ENCODE measurements at places on chromosomes 4 and X. TPM values are rescaled to one million over a fixed set of nuclear protein-coding genes. Genes with fewer than 3 reads are reported as not detected.

- no peak for DNase-seq
Observed at GRCh38 chr4:99537674-99538073, 26.2 kb downstream of the TRMT10A start.

GRCh38 chr4:168999809-169000208, 10.2 kb downstream of the CBR4 start:
- no peak for DNase-seq

DNA sequence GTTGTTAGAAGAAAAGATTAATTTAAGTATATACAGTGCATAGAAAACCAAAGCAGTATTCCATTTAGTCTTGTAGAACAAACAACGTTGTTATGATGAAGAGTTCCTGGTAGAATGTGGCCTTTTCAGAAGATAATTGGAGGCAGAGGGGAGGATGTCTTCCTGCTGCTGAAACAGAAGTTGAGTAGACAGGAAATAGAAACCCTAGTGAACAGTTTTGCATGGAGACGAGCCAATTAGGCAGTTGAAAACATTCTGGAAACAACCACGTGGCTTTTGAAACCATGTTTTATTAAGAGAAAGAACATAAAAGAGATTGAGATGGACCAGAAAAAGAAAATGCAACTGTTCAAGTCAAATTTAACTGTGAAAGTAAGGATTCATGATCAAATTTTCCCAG, 325.2 kb downstream of the CAMK2D start:
- DNase-seq, result peak; percentile 83

The ERAS gene
- total RNA-seq, result not detected

GRCh38 chrX:53089925-53090324, 4.0 kb upstream of the KANTR start:
- no peak for DNase-seq

DNA sequence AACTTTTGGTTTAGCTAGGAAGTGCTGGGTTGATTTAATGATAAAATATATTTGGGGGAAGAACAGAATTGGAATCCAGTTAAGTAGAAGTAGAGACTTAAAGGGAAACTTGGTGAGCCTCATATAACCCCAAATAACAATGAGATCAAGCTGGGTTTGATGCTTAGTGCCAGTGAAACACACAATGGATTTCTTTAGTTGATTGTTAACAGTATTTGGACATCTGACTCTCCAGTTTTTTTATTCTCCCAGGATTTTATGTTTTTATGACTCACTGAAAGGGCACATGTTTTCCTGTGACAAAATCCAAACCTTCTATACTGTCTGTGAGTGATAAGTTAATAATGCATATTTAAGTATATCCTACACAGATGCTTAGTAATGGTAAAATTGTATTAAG, 2.7 kb upstream of the NEUROG2 start:
- no peak for DNase-seq

DNA sequence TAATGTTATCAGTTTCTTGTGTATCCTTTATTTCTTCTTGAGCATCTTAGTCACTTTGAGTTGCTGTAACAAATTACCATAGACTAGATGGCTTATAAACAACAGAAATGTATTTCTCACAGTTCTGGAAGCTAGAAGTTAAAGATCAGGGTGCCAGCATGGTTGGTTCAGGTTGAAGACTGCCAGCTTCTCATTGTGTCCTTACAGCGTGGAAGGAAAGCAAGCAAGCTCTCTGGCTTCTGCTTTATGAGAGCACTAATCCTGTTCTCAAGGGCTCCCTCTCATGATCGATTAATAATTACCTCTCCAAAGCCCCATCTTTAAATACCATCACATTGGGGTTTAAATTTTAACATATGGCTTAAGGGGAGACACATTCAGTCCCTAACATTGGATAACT, 497.2 kb downstream of the RAPGEF2 start:
- DNase-seq, result no peak

The FREM3 gene
- not detected for total RNA-seq

DNA sequence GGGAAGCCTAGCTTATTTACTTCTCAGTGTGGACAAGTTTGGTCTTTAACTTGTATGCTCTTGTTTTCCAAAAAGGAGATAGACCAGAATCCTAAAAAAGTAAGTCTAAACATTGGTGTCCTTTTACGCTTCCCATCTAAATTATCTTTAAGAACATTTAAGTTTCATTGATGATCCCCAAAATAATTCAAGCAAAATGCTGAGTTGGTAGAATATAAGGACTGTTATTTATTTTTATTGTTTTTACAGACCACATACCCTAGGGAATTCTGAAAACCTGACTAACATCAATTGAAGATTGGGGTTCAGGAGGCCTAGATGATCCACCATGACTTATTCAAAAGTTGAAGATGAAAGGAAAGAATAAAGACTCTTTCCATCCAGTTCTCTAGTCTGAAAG, 653.0 kb downstream of the CCSER1 start:
- no peak for DNase-seq

DNA sequence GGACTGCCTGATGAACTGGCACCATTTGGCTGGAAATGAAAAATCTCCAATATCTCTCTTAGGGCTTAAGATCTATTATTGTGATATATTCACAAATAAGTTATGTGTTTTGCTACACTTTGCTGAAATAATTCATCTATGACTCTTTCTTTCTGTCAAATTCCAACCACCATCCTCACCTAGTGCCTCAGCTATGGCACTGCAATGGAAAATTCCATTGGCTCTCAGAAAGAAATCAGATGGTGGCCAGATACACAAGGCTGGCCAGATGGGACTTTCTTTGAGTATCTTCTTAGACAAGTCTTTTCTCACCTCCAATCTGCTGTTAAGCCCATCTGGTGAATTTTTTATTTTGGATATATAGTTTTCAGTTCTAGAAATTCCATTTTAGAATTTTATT, 28.0 kb downstream of the NAT8L start:
- no peak for DNase-seq

Measured in M059J (cell line).